ENCODE measurements at places on chromosomes 5 and 9. TPM values are rescaled to one million over a fixed set of nuclear protein-coding genes. Genes with fewer than 3 reads are reported as not detected.

PCAT7 gene
- not detected for total RNA-seq

STXBP1 gene
- total RNA-seq, result 32.5 TPM

SLC6A19 gene
- total RNA-seq, result not detected

SHISAL2B gene
- total RNA-seq, result not detected

PCDHA7 gene
- total RNA-seq, result under 0.01 TPM

DMRT3 gene
- not detected for total RNA-seq

ANGPTL2 gene
- total RNA-seq, result 1.5 TPM

PCDHA1 gene
- total RNA-seq, result not detected

ARID3C gene
- total RNA-seq, result not detected

CCNJL gene
- total RNA-seq, result 17.0 TPM

TRAF1 gene
- total RNA-seq, result 1.0 TPM

SLC22A4 gene
- 2.0 TPM for total RNA-seq

SMIM3 gene
- 17.5 TPM for total RNA-seq

TXNDC8 gene
- total RNA-seq, result not detected

DNA sequence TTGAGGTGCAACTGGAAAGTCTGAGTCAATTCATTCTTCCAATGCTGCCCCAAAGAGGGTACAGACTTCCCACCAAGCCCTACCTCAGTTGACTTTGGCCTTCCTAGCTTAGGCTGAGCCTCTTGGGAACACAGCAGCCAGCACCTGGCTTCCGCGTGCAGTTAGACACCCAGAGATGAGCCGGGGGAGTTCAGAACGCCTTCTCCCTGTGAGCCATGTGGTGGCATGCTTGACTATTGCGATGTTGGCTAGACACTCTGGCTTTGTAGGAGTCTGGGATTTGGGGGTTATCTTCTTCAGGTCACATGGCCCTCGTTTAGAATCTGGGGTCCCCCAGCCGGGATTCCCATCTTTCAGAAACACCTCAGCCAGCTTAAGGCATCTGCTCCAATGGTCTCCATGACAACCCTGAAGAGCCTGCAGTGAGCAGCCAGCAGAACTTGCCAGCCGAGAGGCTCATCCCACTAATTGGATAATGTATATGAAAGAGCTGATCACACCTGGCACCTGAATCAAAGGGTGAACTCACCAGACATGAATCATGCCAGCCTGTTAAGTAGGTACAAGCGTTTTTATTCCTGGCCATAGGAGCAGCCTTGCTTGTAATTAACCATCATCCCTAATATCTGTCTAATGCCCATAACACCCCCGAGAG is 167.5 kb downstream of the SYK start:
- DNase-seq, result peak; percentile 77

- no peak for DNase-seq
Measured at GRCh38 chr5:6886866-6887265, 173.6 kb downstream of the TENT4A start.

- no peak for DNase-seq
Measured at GRCh38 chr5:31585895-31586270, 53.0 kb upstream of the PDZD2 start.

GRCh38 chr9:93549611-93550010 is 26.8 kb upstream of the PHF2 start:
- DNase-seq, result no peak

GRCh38 chr9:29966247-29966646 is 2393.0 kb upstream of the C9orf72 start:
- peak; percentile 57 for DNase-seq

GRCh38 chr5:37071487-37071886 is 177.7 kb downstream of the CPLANE1 start:
- no peak for DNase-seq

DNA sequence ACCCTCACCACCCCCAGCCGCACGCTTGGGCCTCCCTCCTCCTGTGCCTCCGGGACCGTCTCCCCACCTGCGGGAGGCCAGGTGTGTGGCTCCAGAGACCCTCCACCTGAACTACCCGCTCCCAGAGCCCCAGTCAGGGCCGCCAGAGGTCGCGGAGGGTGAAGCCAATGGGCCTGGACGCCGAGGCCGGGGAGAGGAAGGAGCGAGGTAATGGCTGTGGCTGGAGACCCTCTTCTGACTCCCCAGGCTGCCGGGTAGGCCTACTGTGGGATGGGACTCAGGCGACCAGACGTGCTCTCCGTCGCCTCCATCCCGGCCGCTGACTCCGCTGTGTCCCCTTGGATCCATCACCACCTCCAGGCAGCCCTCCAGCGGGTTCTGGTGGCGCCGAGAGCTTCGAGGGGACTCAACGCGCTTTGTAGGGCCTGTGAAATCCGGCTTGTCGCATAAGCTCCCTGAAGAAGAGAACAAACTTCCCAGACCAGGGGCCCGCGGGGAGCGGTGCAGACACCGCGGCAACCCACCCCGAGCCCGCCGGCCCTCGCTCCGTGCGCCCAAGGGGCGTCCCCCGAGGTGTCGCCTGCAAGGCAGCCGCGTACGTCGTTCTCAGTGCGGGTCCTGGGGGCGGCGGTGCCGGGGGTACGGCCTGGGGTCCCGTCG is 12.6 kb downstream of the IRX2 start:
- no peak for DNase-seq

DNA sequence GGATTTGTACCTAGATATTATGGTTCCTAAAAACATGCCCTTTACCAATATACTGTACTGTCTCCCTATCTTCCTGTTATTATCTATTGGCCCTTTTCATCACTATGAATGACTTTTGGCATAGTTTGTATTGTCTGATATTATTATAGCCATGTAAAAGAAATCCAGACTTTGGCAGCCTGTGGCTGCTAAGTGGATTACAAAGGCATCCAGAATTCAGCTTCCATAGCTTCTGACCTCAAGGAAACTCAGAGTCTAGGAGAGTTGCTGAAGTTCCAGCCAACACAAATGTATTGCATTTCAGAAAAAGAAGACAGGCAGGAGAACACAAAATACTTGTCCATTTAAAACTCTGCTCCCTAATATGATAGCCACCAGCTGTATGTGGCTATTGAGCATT is 319.2 kb upstream of the MPDZ start:
- DNase-seq, result no peak

- DNase-seq, result peak; percentile 41
Measured at GRCh38 chr5:36607838-36608783, 1.7 kb downstream of the SLC1A3 start.

DNA sequence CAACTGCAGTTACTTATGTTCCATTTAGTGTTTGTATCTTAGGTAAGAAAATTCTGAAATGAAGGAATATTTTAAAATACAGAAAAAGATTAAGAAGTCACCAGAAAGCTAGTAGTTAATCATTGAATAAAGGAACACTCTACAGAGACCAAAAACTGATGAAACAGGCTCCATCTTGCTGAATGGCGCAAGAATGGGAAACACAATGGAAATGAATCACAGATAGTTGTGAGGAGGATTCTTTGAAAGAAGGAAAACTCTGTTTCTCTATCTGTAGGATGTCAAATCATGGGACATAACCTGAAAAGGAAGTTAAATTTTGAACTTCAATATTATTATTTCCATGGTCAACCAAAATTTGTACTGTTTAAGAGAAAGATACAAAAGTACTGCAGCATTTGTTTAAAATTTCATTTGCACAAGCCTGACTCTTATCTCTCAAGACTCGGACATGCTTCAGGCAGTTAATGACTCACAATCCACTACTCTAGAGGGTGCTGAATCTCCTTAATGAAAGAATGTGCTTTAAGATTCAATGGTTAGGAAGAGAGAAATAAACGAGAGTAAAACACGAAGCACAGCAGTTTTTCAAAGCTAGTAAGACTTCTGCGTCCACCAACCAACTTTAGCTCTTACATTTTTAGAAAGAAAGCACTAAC is 1064.4 kb upstream of the DMAC1 start:
- DNase-seq, result no peak

- no peak for DNase-seq
Measured at GRCh38 chr5:88390481-88390880, 121.8 kb upstream of the TMEM161B start.

DNA sequence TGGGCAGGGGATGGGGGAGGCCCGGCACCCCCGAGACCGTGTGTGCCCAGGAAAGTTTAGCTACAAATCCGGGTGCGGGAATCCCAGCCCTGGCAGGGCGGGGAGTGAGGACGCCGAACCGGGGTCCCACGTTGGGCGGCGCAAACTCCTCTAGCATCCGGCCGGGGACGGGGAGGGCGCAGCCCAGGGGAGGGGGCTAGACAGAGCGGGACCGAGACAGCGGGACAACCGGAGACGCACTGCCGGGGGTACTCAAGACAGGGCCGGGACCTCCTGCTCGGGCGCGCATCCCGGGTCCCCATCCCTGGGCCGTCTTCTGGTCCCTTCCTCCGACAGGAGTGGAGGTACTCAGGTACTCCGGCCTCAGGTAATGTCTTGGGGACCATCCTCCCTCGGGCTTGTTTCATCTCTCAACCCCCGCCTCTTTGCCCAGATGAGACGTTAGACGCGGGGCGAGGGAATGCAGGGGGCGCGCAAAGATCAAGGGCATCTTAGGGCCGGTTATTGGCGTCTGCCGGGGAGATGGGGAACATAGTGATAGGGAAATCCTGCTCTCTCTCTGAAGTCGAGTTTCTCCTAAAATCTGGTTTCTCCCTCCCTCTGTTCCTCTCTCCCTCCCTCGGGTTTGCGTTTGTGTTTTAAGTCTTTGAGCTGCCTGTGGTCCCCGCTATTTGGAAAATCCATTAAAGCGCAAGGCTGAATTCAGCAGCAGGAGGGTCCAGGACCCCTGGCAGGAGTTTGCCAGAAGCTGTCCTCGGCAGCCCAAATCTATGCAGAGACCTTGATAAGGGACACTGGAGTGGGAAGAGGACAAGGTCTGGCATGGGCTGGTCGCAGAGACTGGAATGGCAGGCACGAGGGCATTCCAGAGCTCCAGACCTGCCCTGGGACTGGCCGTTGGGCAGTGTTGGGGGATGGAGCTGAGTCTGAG is 815 bp downstream of the PDZD2 start:
- DNase-seq, result no peak

DNA sequence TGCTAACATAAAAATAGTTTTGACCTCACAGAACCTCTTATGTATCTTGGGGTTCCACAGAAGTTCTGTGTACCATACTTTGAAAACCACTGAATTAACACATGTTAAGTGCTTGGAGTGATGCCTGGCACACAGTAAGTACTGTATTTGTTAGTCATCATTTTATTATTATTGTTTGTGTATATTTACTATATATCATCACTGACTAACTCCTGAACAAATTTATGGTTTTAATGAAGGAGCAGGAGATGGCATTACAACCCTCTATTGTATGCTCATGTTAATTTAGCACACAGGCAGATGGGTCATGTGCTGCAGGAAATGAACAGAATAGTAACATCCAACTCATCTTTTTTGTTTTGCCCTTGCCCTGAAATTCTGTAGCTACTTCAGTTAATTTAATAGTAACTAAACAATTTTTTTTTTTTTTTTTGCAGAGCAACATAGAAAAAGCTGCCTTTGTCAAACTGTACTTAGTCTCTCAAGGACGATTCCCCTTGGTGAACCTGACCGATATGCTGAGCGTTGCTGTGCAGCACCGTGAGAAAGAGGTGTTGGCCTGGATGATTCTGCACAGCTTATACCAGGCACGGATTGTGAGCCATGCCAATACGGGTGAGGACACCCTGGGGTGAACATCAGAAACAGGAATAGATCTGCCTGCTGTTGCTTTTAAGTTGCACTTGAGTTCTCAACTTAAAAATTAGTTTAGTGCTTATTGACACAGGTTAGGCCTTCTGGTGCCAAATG is 45.4 kb downstream of the HACD4 start:
- no peak for DNase-seq

GRCh38 chr5:82885627-82886389 is 191.4 kb downstream of the TMEM167A start:
- DNase-seq, result peak; percentile 21

All from mammary epithelial cell (primary cell).